ENCODE measurements at places on chromosomes 16 and 17. TPM values are rescaled to one million over a fixed set of nuclear protein-coding genes. Genes with fewer than 3 reads are reported as not detected.

The PPM1D gene
- 16.7 TPM for polyA plus RNA-seq

The KRTAP9-4 gene
- polyA plus RNA-seq: not detected

The HYDIN gene
- polyA plus RNA-seq: 2.2 TPM

The CDH11 gene
- 23.4 TPM for polyA plus RNA-seq

The TRAP1 gene
- polyA plus RNA-seq: 91.0 TPM

The DPEP2 gene
- not detected for polyA plus RNA-seq

The TEKT5 gene
- not detected for polyA plus RNA-seq

The CRHR1 gene
- polyA plus RNA-seq: 3.3 TPM

The TMIGD1 gene
- not detected for polyA plus RNA-seq

All from neural cell (in vitro differentiated cells).